ENCODE measurements at places on chromosomes 7 and 10.

- DNase-seq = no peak
These were observed at the start of gene OLAH for GRCh38 chr10:15043674-15044073. TSS of gene OLAH (plus strand) at chr10:15043943. CDS start at chr10:15047289, 3,346 bp downstream.

DNA sequence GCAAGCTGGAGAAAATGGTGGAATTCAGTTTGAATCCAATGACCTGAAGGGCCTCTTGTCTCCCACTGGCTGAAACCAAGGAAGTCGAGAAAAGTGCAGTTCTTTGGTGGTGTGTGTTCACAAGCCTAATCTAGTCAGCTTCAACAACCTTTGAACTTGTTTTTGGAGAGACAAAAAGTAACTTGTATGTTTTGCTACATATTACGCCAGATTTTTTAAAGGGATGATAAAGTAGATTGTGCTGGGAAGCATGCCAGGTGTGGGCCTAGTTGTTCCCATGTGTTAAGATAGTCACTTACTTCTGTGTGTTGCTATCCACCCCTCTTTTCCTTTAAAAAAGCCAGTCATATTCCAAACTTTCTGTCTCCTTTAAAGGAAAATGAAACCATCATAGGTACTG is 79.7 kb upstream of the FAM3C start:
- no peak for DNase-seq

DNA sequence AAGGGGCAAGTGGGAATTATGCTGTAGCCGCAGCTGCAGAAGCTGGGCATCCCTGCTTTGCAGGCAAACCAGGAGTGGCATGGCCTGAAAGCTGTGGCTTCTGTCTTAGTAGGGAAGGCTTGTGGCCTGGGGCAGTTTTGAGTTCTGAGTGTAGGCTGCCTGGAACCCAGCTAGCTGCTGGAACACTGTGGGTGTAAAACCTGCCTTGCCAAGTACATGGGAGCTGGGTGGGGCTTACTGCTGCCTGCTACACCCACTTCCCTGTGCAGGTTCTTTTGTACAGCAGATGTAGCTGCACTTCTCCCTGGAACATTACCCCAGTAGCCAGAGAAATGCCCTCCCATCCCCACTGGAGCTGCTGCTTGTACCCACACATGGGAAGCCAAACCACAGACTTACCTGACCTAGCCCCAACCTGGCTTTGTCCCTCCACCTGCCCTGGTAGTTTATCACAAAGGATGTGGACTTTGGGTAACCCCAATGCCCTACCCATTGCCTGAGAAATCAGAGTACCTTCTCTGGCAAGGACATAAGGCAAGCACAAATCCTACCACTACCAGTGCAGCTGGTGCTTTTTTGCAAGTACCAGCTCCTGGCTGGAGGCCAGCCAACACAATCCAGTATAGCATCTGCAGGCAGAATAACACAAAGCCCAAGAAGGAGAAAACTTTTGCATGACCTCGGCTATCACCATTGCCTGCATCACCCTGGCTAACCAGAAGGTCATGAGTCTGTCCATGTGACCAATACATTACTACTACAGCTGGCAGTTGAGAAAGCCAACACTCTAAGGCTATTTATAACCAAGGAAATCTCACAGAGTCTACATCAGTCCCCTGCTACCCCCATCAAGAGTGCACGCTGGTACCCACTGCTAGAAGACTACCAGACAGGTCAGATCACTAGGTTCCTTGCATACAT is 26.5 kb upstream of the PPP1R3A start:
- DNase-seq = no peak

DNA sequence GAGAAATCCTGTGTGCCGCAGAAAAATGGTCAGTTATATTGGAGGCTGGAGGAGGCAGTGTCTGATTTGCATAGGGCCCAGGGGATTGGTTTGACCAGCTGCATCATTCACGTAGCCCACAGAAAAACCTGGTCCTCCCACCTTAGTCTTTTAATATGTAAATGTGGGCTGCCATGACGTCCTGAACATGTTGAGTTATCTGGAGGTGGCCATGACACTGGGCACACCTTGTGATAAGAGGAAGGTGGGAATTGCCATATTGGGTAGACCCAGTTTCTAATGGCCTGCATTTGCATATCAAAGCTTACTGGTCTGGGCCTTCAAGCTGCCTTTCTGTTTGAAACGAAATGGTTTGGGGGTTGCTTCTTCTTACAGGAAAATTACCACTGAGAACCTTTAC is 162.2 kb downstream of the AHR start:
- DNase-seq = no peak

DNA sequence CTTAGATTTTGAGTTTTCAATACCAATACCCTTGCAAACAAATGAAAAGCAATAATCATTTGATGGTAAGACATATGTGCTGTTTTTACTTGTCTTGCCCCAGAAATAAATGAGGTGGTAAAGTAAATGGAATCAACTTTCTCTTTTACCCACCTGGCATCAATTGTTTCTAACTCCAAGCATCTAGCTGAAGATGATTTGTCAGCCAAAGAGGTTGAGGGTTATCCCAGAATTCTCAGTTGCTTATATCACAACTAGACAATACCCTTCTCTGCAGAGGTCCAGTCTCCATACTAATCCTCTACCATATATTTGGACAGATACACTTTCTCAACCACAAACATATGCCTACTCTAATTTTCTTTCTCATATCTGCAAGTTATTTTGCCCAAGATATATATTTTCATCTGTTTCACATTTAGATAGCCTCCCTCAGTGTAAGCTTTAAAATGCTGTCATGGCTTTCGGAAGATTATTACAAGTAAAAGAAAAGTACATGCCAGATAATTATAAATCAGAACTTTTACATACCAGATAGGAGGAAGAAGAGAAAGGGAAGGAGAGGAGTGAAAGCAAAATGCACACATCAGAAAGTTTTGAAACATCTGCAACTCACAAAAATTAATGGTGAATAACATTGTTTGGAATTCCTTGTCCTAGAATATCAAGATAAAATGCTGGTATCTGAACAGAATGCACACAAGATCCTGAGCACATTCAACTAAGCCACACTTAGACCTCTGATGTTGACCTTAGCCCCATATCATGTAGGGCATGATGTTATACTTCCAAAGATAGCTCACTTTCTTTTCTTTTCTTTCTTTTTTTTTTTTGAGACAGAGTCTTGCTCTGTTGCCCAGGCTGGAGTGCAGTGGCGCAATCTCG is 146.6 kb downstream of the REEP3 start:
- DNase-seq = no peak

GRCh38 chr7:51340936-51341335 is 24.3 kb upstream of the COBL start:
- DNase-seq = no peak

GRCh38 chr10:89163265-89163995 is 43.7 kb downstream of the CH25H start:
- DNase-seq = no peak

GRCh38 chr10:120727001-120727400 is 124.2 kb upstream of the WDR11 start:
- no peak for DNase-seq

DNA sequence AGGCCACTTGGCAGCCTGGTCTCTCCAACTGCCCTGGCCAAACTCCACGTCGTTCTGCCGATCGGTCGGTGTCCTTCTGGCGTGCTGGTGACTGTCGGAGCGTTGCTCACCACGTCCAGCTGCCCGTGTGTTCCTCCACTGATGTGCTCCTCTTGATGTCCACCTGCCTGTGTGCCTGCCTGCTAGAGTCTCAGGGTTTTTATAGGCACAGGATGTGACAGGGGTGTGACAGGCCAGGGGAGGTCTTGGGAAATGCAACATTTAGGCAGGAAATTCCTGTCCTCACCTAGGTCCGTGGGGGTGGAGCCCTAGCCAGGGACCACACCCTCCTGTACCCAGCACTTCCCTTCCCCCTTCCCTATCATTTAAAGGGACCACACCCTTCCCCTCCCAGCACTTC is 25.2 kb upstream of the CFAP46 start:
- no peak for DNase-seq

- no peak for DNase-seq
These were observed 17.6 kb downstream of the DNTT start for GRCh38 chr10:96321822-96322221.

DNA sequence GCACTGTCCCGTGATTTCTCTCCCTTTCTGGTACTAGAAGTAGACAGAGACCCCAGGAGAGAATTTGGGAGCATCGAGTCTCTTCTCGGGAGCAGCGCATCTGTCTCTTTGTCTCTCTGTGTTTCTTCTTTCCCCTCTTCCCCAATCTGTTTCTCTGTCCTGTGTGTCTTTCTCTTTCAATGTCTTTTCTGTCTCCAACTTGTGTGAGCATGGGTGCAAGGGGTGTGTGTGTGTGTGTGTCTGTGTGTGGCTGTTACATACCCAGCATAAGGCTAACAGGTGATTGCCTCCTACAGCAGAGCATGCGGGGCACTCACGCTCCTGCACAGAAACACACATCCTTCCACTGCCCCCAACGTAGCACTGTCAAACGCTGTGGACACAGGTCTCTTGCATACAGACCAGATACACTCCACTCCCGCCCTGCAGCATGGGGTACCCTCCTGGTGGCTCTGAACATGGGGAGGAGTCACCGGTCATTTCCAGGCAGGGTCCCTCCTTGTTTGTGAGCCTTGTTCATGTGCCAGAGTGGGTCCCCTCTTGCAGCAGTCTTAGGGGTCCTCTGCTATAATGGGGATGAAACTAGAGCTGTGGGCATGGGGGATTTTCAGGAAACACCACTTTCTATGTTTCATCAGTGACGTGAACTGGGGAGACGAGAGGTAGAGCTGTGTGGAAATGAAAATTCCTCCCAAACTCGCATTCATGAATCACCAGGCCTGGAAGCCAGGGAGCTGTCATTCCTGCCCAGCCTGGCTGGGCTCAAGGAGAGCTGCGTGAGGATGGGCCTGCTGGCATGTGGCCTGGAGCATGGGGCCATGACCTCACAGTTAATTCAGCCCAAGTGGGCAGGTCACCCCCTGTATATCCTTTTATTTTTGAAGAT is 980 bp downstream of the ADAMTS14 start:
- no peak for DNase-seq

- no peak for DNase-seq
These were observed 777.7 kb downstream of the PHTF2 start for GRCh38 chr7:78576236-78576635.

DNA sequence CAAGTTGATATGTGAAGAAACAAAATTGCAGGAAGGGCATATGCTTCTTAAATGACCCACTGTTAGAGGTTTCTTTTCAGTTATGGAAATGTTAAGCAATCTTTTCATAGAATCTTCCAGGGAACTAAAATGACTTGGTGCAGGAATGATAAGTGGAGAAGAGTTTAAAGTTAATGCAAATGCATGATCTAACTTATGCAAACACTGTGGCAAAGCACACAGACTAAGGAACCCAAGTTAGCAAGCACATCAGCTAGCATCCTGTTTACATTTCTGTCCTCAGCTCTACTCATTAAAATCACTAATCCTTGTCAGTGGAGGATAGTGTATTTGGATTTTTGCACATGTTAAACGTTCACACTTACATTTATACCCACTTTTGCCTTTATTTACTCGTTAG is 9.3 kb downstream of the CLCN1 start:
- no peak for DNase-seq

DNA sequence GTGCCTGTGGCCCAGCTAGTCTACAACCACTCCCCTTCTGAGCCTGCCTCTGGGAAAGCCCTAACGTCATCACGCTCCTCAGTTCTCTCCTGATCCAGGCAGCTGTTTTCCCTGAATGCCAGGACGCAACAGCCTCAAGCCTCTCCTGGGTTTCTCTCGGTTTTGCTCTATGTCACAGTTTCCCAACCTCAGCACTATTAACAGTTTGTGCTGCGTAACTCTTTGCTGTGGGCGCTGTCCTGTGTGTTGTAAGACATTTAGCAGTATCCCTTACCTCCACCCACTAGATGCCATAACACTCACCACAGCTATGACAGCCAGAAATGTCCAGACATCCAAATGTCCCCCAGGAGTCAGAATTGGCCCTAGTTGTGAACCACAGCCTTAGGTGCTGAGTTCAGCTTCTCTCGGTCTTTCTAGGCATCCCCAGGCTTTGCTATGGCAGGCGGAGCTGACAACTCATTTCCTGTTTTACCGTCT is 226.3 kb upstream of the NPVF start:
- DNase-seq = no peak

- peak; percentile 81 for DNase-seq
These were observed at the start of gene TMEM229A for GRCh38 chr7:124032369-124033094. TSS of gene TMEM229A (minus strand) at chr7:124033067. CDS start at chr7:124033003, 64 bp downstream.

GRCh38 chr10:98513704-98514103 is 67.0 kb upstream of the HPS1 start:
- no peak for DNase-seq

DNA sequence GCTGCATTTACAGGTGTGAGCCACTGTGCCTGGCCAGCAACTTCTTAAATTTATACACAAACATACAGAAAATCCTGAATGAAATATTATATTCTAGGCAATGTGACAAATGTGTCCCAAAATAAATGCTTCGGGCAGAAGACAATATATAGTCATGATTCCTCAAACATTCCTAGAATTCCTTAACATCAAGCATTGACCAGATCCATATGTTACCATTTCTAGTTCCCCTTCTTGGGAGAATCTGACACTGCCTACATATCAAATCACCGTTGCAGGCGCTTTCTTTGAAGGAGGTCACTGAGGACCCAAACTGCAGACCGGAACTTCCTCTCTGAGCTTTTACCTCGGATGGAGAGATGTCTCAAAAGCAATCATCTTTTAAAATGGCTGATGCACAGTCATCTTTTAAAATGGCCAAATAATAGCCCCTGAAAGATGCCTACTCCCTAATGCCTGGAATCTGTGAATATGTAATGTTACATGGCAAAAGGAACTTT is 323.5 kb downstream of the PHF14 start:
- no peak for DNase-seq

- DNase-seq = no peak
These were observed 71.8 kb upstream of the GSDME start for GRCh38 chr7:24828891-24829661.

DNA sequence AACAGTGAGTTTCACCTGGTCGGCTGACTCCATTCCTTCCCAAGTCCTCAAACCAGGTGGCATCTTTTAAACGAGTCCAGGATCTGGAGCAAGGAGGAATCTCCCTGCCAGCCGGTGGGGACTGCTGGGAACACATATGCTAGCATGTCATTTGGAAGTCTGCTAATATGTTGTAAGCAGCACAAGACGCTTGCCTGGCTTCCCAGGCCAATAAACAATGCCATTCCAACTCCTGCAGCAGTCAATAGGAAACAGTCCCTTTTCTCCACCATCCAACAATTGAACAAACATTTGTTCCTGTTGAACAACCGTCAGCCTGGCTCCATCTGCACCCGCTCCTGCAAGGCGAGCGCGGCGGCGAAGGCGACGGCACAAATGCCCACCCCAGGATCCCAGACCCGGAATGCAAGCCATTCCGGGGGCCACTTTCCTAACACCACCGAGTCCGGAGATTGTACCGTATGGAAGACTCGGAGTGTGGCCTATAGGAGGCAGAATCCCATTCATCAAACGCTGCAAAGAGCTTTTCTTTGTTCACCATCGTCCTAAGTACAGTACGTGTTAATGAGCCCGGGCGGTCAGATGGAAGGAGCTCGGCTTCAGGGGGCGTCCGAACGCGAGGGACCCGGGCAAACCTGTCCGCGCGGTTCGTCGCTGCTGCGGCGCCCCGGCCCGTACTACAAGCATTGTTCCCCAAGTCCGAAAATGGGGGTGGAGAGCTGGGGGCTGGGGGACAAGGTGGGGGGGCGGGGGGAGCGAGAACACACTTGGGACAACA is 1.6 kb downstream of the FAM53B start:
- peak; percentile 65 for DNase-seq
